ENCODE measurements at places on chromosomes 3 and 15.

DNA sequence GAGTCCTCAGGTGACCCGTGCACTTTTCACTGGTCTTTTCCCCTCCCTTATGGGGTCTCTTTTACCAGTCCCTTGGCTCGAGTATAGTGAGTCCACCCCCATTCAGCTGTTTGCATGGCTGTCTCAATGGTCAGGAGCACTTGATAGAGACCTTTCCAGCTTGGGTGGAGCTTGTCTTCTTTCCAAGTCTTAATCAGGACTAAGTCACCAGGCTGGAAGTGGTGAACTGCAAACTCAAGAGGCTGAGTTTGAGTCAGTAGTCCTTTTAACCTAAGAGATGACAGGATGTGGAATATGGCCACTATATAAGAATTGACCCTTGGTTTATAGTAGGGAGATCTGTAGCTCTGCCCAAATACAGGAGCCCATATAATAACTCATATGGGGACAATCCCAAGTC lies 279.7 kb downstream of the PYDC2 start:
- no peak for DNase-seq

- no peak for DNase-seq
Measured at GRCh38 chr15:59170295-59171066, 36.2 kb upstream of the LDHAL6B start.

GRCh38 chr3:188931531-188931930 lies 240.2 kb upstream of the TPRG1 start:
- DNase-seq = no peak

- no peak for DNase-seq
Measured at GRCh38 chr3:103684904-103685303, 1250.1 kb downstream of the ZPLD1 start.

DNA sequence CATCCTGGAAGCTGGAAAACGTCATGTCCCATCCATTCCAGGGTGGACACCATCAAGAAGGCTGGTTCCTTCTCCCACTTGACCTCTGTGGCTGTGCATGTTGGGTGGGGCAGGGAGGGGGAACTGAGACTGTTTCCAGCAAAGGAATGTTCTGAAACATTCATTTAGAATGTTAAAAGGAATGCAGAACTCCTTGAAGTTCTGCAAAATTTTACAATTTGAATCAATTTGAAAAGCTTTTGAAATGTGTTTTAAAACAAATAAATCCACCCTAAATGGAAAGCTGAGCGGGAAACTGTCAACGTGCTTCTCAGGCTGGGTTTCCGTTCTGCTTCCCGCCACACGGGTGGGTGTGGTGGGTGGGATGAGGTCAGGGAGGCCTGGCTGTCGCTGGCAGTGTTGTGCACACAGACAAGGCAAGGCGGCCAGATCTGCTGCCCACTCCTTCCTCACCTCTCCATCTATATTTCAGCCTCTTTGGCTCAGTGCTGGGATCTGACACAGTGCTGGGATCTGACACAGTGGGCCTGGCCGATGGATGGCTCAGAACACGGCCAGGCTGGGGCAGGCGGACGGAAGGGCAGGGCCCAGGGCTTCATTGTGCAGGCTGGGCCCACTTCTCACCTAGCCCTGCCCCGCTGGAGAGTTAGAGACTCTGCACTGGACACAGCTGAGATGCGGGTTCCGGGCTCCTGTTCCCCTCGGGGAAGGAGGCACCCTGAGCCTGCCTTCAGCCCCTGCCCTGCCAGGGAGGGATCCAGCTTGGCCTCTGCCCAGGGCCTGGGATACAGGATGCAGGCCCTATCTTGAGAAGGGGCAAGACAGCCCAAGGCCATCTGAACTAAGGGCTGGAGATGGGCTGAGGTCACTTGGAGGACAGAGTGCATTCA lies 110.4 kb downstream of the TMEM266 start:
- no peak for DNase-seq

DNA sequence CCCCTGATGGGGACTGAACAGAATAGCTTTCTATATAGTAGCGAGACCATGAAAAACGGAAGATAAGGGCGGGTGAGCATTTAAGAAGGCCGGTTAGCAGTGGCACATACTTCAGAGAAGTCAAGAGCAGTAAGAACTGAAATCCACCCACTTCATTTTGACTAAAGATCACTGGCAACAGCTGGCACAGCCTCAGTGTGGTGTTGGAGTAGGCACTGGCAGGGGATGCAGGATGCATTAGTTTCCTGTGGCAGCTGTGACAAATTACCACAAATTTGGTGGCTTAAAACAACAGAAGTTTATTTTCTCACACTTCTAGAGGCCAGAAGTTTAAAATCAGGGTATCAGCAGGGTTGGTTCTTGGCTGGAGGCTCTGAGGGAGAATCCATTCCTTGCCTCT lies 176.5 kb downstream of the ADAMTSL3 start:
- DNase-seq = no peak

- no peak for DNase-seq
Measured at GRCh38 chr3:152365766-152366593, 97.3 kb downstream of the MBNL1 start.

GRCh38 chr15:83312071-83312470 lies 27.6 kb upstream of the BNC1 start:
- no peak for DNase-seq

GRCh38 chr3:17116007-17116600 lies 231.3 kb downstream of the PLCL2 start:
- no peak for DNase-seq
